ENCODE measurements at places on chromosomes 6 and 20.

- H3K27ac ChIP-seq, result peak overlapping the region; percentile 88
- peaks cover 50% of the 10 kb centered on the region for H3K36me3 ChIP-seq
- H3K4me1 ChIP-seq, result no peaks in the 10 kb centered on the region
- peak overlapping the region; percentile 68 for H3K4me3 ChIP-seq
- H3K27me3 ChIP-seq, result no peaks in the 10 kb centered on the region
Measured at GRCh38 chr20:31547720-31548298, 33.6 kb downstream of the HM13 start.

GRCh38 chr20:44306927-44307326, 4.1 kb downstream of the FITM2 start:
- no peaks in the 10 kb centered on the region for H3K27me3 ChIP-seq
- no peak overlapping the region for H3K4me3 ChIP-seq
- no peak overlapping the region for H3K27ac ChIP-seq
- no peak for DNase-seq

- no peaks in the 10 kb centered on the region for H3K27me3 ChIP-seq
- peaks cover 16% of the 10 kb centered on the region for H3K36me3 ChIP-seq
- H3K27ac ChIP-seq, result peak within 1 kb of the TSS; percentile 70
- peak; percentile 89 for DNase-seq
Measured at GRCh38 chr6:43575772-43576551, at the start of the genes POLH and XPO5. POLH (plus strand) TSS chr6:43576185; CDS start chr6:43582320, 6,135 bp downstream. XPO5 (minus strand) TSS chr6:43576038; CDS start chr6:43575864, 174 bp downstream.

- no peak for DNase-seq
- H3K27me3 ChIP-seq, result no peaks in the 10 kb centered on the region
- no peaks in the 10 kb centered on the region for H3K4me1 ChIP-seq
- no peak overlapping the region for H3K4me3 ChIP-seq
- H3K27ac ChIP-seq, result no peak overlapping the region
- H3K36me3 ChIP-seq, result no peaks in the 10 kb centered on the region
Measured at GRCh38 chr20:40262219-40262618, 426.8 kb downstream of the MAFB start.

- H3K4me1 ChIP-seq, result no peaks in the 10 kb centered on the region
- no peak overlapping the region for H3K4me3 ChIP-seq
- no peaks in the 10 kb centered on the region for H3K27me3 ChIP-seq
Measured at GRCh38 chr20:10336959-10337729, 96.9 kb downstream of the MKKS start.

GRCh38 chr6:100267721-100268123, 197.0 kb downstream of the SIM1 start:
- no peaks in the 10 kb centered on the region for H3K27me3 ChIP-seq
- no peak overlapping the region for H3K4me3 ChIP-seq
- H3K4me1 ChIP-seq, result no peaks in the 10 kb centered on the region
- no peak overlapping the region for H3K27ac ChIP-seq

- H3K4me1 ChIP-seq, result no peaks in the 10 kb centered on the region
- no peak for DNase-seq
Measured at GRCh38 chr6:37990762-37991525, 171.4 kb downstream of the ZFAND3 start.

GRCh38 chr6:163289447-163289846, 125.1 kb upstream of the QKI start:
- no peak for DNase-seq
- no peak overlapping the region for H3K4me3 ChIP-seq
- H3K27ac ChIP-seq, result no peak overlapping the region
- no peaks in the 10 kb centered on the region for H3K36me3 ChIP-seq
- H3K4me1 ChIP-seq, result no peaks in the 10 kb centered on the region

- H3K36me3 ChIP-seq, result no peaks in the 10 kb centered on the region
- no peak overlapping the region for H3K27ac ChIP-seq
- DNase-seq, result no peak
- no peaks in the 10 kb centered on the region for H3K27me3 ChIP-seq
Measured at GRCh38 chr6:133945158-133945557, 7.9 kb upstream of the TBPL1 start.

DNA sequence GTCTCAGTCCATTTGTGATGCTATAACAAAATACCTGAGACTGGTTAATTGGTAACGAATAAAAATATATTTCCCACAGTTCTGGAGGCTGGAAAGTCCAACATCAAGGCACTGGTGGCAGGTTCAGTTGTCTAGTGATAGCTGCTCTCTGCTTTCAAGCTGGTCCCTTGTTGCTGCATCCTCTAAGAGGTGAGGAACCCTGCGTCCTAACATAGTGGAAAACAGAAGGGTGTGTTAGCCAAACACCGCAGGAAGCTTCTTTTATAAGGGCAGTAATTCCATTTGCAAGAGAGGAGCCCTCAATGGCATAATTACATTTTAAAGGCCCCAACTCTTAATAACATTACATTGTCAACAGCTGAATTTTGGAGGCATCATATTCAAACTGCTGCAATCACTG, 372.7 kb downstream of the ADGRB3 start:
- no peaks in the 10 kb centered on the region for H3K4me1 ChIP-seq
- no peaks in the 10 kb centered on the region for H3K27me3 ChIP-seq
- H3K4me3 ChIP-seq, result no peak overlapping the region
- no peaks in the 10 kb centered on the region for H3K36me3 ChIP-seq
